ENCODE measurements at places on chromosomes 7 and 10.

GRCh38 chr10:77919713-77920108 is 6.8 kb downstream of the DLG5 start:
- DNase-seq, result peak; percentile 86

- DNase-seq, result peak; percentile 50
Observed at GRCh38 chr10:124648738-124649137, 95.4 kb downstream of the FAM53B start.

- no peak for DNase-seq
Observed at GRCh38 chr7:139918480-139918879, 89.4 kb downstream of the TBXAS1 start.

GRCh38 chr7:102068846-102069245 is 217.8 kb upstream of the SH2B2 start:
- no peak for DNase-seq

DNA sequence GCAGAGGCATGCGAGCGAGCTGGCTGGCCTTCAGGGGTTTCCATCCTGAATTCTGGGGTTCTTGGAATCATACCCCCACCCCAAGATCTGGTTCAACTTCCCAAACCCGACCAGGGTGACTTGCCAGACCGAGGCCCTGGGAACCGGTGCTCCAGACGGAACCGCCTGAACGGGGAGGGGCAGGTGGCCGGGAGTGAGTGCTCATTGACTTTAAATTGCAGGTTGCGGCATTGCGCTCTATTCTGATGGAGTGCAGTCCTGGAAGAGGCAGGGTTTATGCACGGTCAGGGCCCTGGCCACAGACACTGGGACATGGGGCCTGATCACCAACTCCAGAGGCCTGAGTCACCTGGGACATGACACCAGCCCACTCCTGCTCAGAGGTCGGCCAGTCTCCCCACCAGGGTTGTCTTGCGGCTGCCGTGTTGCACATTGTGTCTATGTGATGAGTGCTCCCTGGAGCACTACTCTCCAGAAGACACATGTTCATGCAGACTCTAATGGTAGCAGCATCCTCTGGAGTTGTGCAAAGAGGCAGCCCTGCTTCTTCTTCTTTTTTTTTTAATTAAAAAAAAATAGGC is 5.8 kb upstream of the DDIT4 start:
- no peak for DNase-seq

GRCh38 chr7:124219681-124220080 is 186.8 kb upstream of the TMEM229A start:
- no peak for DNase-seq

GRCh38 chr7:90246171-90246570 is 1.2 kb downstream of the CFAP69 start:
- DNase-seq, result peak; percentile 23

DNA sequence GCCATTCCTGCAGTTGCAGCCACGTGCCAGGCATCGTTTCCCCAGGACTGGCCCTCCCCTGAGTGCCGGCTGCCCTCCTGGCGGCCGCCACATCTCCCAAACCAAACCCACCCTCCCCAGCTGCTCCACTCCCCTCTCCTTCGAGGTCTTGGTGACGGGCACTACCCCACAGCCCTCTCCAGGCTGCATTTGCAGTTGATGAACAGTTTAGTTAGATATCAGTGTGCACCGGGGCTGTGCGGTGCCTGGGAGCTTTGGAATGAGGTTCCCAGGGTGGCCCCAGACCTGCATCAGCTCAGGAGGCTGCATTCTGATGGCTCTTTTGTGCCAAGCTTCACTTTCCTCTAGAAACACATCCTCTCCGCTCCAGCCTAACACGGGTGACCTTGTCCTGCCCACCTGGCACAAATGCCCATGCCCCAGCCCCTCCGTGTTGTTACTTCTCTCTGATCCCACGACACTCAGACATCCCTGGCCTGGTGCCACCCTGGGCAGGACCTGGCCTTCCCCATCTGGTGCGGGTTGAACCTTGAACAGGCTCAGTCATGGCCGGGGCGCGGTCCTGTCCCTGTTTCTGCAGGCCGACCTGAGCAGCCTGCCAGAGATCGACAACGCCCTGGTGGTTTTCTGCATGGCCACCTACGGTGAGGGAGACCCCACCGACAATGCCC is 14.5 kb downstream of the TMEM120A start:
- peak; percentile 63 for DNase-seq

DNA sequence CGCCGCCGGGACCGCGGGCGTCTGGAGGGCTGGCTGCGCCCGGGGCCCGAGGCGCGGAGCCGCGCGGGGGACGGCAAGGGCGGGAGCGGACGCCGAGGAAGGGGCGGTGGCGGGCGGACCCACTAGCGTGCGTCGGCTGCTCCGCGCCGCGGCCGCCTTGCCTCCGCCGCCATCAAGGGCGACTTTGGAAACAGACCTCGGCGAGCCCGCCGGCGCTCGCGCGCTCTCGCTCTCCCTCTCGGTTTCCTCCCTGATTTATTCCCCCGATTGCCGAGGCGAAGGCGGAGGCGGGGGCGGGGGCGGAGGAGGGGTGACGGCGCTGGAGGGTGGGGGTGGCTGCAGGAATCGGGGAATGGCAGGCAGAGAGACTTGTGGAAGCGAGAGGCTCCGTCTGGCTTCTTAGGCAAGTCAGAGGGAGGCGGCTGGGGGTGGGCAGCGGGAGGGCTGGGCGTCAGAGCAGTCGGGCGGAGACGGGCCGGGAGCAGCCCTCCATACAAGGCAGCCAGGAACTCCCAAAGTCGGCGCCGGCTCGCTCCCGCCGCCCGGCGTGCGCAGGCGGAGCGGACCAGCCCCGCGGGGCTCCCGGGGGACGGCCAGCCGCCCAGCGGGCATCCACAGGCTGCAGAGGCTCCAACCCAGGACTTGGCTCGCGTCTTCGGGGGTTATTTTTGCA is at the start of gene CACNA2D1:
CACNA2D1 (minus strand) TSS at position 231 of the 673 bp plus-strand sequence.
- DNase-seq, result peak; percentile 80

DNA sequence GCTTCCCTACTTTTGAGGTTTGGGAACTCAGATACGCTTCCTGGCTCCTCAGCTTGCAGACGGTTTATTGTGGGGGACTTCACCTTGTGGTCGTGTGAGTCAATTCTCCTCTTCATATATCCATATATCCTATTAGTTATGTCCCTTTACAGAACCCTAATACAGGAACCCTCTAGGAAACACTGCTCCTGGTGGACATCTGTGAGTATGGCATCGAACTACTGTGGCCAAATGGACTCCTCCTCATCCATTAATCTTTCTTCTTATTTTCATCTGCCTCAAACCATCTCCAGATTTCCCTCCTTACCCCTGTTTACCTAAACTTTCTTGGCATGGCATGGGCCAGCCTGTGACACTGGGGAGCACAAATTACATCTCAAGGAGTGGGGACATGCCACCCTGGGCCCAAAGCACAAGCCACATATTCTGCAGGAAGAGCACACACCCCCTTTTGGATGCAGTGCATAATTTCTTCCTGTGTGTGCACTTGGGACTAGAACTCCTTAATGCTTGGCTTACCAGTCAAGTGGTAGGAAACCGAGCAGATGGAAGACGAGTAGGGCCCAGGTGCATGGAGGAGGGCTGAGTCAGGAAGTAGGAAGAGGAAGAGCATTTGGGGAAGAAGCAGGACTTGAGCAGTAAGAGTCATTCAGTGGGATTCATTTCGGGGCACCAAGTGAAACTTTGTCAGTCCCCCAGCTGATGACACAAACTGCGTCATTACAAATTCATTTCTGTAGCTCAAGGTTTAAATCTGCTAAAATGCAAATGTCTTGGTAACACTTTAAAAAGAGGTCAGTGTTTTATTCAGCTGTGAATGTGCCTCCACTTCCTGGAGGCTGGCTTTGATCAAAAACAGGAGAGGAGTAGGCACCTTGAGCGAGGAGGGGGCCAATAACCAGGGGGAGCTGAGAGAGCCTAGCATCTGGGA is 80.8 kb upstream of the PLXNA4 start:
- DNase-seq, result peak; percentile 13

DNA sequence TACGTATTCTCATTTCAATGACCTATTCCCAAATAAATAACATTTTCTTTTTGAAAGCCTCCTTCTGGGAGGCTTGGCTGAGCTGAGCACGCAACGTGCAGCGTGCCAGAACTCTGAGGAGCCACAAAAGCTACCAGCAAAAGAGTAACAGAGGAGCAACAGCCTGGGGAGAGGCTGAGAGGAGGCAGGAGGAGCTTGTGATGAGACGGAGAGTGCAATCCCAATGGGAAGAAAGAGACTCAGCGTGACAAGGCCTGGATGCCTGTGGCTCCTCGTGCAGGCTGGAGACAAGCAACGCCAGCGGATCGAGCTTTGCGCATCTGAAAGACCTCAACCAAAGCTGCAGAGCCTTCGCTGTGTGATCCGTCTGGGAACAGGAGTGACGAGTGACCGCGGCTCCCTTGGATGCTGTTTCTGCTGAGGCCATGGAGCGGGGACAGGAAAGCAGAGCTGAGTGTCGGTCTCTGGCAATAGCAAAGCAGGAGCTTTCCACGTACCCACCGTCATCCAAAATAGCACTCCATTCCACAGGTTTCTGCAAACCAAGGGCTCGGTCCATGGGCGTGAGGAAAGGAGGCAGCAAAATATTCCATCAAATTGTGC is 171.7 kb upstream of the PFKP start:
- DNase-seq, result no peak

DNA sequence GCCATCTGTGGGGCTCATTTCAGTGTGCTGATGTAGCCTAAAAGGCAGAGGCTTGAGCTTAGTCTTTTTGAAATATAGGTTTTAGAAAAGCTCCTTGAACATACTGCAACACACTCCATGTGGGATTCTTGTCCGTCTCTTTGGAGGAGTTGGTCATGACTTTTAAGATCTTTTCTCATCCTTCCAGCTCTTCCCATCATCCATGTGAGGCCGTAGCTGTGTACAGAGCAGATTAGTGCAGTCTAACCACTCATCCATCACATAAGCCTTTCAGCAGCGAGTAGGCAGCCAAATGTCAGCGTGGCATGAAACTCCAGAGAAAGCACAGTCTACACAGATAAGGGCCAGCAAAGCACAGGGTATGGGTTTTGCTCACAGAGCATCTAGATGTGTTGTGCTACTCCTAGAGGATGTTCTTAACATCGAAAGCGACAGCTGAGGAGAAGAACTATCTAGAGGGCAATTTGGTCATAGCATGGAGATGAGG is 28.1 kb upstream of the NPVF start:
- DNase-seq, result no peak

GRCh38 chr7:92404170-92404614 is 43.1 kb upstream of the GATAD1 start:
- no peak for DNase-seq

- peak; percentile 55 for DNase-seq
Observed at GRCh38 chr7:139897422-139898090, 68.5 kb downstream of the TBXAS1 start.

DNA sequence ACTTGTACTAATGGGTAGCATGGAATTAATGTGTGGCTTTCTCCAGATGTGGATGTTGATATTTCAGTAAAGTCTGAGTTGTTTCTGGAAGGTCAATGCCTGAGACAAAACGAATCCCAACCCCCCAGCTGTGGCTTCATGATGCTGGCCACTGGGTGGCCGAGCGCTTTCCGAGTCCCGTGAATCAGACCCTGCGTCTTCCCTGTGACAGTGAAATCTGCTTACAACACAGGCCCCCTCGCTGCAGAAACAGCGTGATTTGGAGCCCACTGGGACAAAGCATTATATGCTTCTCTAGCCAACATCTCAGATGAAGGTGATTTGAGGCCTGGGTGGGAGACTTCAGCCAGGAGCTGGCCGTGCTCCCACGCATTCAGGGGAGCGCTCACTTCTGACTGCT is 124.7 kb downstream of the WDR37 start:
- no peak for DNase-seq

- DNase-seq, result no peak
Observed at GRCh38 chr7:462173-463103, 57.2 kb downstream of the PDGFA start.

DNA sequence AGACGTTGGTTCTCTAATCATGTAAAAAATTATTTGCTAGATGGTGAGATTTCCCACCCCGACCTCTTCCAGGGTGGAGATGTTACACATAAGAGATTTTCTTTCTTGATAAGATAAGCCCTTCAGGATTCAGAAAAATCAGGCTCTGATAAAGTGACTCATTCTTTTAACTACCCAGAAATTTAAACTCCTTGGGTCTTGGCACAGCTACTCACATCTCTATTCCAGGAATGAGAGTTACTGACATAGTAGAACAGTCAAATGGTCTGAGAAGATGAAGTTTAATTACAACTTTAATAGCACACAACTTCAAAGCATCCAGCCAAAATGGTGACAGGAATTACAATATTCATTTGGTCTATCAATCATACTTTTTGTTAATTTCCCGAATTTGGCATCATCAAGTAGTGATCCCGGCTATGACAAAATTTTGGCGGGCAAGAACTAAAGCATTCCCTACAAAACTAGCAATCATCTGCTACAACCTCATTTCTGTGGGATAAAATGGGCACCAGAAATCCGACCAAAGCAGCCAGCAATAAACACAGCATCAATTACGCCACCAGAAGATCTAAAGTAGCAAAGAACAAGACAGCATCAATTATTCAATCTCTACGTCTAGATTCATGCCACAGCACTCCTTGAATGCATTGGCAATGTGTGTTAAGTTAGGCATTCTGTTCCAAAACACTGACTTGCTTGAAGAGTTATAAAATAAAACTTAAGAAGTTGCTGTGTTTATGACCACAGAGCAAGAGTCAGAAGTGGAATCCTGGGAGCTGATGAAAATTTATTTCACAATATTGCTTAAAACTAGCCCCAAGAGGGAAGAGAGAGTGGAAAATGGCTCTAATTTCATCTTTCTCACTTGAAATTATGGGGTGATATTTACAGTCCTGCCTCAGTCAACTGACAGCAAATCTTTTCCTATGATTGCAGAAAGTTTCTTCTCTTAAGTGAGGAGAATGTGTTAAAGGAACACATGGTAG is 565.7 kb upstream of the ANKRD30A start:
- no peak for DNase-seq

- no peak for DNase-seq
Observed at GRCh38 chr7:155387066-155387620, 70.8 kb upstream of the EN2 start.

DNA sequence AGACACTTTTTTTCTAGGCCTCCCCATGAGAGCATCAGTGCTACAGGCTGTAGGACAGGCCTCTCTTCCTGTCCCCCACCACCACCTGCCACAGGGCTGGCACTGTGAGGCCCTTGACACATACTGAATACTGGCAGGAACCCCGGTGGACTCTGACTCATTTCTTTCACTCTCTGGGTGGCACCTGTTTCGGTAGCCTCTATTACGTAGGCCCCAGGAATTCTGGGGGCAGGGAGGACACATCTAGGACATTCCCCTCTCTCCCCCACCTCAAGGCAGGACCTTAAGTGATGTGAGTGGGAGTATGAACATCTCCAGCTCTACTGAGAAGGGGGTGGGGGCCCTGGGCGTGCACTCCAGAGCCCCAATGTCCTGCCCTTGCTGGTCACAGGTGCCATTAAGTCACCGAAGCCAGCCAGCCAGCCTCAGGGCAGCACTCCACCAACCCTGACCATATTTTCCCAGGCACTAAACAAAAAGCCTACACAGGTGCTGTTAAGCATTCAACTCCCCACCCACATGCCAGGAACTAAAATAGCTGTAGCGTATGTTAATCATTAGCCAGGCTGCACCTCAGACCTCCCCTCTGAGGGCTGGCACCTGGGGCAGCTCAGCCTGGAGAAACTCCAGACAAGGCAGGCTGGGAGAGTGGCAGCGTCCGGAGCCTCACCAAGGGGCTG is 8.9 kb downstream of the ANXA11 start:
- DNase-seq, result peak; percentile 98

- DNase-seq, result no peak
Observed at GRCh38 chr7:35908331-35909216, 107.7 kb downstream of the SEPTIN7 start.

Measured in kidney tubule cell (primary cell).